ENCODE measurements at places on chromosomes 16 and 17.

GRCh38 chr17:48456589-48456988 is 26.6 kb upstream of the SKAP1 start:
- no peak for DNase-seq

- no peak for DNase-seq
These were observed 16.5 kb downstream of the AP1G1 start for GRCh38 chr16:71792176-71792575.

DNA sequence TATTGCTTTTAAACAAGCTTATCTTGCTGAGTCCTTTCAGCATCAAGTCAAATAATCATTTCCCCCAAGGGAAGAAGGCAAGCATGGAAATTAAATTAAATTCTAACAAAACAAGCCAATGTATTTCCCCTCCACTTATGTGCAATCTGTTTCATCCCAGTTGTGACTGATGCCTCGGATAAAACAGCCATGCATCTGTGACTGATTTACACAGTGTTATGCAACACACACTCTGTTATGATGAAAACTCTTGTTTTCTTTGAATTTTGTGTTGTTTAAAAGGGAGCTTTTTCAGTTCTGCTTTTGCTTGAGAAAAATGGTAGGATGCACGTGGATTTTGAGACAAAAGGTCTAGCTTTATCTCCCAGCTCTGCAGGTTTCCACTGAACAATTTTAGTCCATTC is 32.6 kb downstream of the TMEM100 start:
- DNase-seq, result no peak

DNA sequence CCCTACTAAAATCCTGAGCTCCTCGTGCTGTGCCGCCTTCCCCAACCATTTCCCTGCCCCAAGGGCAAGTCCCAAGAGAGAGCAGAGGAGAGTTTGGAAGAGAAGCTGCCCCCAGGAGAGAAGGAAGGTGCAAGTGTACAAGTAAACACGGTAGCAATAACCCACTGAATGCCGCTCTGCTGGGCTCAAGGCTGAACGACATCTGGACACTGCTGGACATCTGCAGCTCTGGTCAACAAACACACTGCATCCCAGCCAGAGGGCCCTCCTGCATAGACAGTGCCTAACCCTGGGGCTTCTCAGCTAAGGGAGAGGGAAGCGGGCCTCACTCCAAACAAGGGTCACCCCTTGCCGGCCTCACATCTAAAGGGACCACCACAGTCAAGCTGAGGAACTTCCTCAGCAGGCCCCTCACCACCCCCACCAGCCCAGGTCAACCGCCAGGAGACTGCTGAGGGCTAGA is 12.7 kb downstream of the JUP start:
- no peak for DNase-seq
